NCI-H1436 treated with DMSO at 0.1 percent for 48 hours (cell line): ENCODE measurements at places on chromosomes 5 and 9.

GRCh38 chr5:130541617-130542221, 623.3 kb downstream of the HINT1 start:
- DNase-seq, result no peak

GRCh38 chr5:6087576-6087975, 290.8 kb downstream of the MED10 start:
- no peak for DNase-seq

- DNase-seq, result no peak
Observed at GRCh38 chr9:106482733-106483132, 380.2 kb upstream of the ZNF462 start.

DNA sequence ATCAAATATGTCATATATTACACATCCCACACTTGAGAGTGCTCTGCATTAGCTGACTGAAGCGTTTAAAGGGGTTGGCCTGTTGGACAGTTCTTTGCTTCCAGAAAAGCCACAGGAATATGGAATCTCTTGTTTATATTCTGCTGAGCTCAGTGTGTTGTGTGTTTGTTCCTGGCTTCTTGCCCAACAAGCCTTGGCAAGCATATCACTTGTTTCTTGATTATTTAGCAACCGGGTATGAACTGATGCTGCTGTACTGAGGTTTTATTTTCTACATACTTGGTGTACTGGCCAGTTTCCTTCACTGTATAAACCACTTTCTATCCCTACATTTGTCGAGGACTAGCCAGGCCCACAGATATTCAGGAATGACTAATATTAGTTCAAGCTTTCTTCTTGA, 378.9 kb downstream of the KCTD16 start:
- DNase-seq, result no peak

DNA sequence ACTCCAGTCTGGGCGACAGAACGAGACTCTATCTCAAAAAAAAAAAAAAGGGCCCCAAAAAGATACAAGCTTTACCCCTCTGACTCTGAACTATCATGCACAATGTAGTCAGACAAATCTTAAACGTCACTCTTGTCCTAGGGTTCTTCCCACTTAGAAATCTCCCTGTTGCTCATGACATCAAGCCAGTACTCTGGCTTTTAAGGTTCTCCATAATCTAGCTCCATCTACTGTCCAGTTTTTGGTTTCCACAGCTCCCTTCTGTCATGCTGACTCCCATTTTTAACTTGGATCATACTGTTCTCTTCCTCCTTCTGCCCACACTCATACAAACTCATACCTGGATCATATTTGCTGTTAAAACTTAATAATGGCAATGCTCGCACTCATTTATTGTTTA, 156.7 kb upstream of the TLX3 start:
- no peak for DNase-seq

GRCh38 chr5:13780081-13780480, 164.4 kb downstream of the DNAH5 start:
- no peak for DNase-seq

DNA sequence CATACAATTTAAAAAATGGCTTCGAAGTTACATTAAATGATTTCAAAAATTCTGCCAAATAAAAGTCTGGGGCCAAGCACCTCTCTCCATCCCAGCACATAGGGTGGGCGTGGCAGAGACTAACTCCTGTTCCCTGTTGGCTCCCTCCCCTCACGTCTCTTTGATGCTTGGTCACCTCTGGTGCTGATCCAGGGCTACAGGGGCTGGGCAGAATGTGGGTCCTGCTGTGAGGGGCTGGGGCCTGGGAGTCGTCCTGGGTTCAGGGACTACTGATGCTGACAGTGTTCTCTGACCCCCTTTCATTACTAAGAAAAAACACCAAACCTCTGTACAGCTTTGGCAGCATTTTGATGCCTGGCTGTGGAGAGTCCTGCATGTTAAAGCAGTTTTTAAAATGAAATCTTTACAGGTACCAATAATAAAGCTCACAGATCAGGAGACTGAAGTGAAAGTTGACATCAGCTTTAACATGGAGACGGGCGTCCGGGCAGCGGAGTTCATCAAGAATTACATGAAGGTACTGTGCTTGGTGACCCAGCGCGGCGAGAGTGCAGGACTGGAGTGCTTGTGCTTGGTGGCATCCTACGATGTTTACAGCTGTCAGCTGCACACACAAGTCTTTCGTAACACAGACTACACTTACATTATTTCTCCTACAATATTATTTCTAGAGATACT, 29.0 kb downstream of the TENT4A start:
- no peak for DNase-seq

GRCh38 chr5:100779669-100780375, 123.3 kb downstream of the ST8SIA4 start:
- no peak for DNase-seq

- DNase-seq, result no peak
Observed at GRCh38 chr9:35452481-35452880, 37.4 kb upstream of the RUSC2 start.
